ENCODE measurements at places on chromosomes 5 and 9.

- DNase-seq = no peak
Measured at GRCh38 chr5:103847060-103847459, 284.5 kb upstream of the NUDT12 start.

- DNase-seq = no peak
Measured at GRCh38 chr5:109721741-109722140, 32.0 kb downstream of the MAN2A1 start.

DNA sequence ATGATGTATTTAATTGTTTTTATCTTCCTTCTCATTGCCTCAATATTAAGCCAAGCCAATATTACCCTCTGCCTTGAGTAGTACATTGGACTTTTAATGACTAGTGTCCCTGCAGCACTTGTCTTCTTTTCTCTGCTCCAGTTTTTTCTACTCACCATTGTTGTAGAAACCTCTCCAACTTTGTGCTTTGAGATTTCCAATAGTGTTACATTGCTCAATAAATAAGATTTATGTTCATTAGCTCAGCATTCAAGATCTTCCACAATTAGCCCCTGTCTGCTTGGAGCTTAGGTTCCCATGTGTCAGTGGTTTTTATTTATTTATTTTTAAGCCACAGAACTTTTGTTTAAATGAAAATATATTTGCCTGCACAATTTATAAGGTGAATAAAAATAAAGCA is 145.3 kb downstream of the ADGRV1 start:
- no peak for DNase-seq

- DNase-seq = no peak
Measured at GRCh38 chr5:26802944-26803343, 235.4 kb downstream of the CDH9 start.

GRCh38 chr9:31236344-31236743 is 1148.1 kb upstream of the ACO1 start:
- DNase-seq = no peak

DNA sequence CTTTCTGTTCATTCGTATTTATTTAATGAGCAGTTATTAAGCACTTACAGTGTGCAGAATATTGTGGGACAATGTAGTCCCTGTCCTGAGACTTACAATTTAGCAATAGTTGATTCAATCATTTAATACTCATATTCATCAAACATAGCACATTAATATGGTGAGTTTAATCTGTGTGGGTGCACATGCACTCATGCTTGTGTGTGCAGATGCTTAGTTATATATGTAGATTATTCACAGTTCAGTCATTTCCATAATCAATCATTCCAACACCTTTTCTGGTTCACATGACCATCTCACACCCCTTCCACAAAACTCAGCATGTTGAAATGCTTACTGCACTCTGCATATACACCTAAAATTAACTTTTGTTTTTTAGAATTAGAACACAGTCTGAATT is 321.6 kb upstream of the RFX3 start:
- no peak for DNase-seq

DNA sequence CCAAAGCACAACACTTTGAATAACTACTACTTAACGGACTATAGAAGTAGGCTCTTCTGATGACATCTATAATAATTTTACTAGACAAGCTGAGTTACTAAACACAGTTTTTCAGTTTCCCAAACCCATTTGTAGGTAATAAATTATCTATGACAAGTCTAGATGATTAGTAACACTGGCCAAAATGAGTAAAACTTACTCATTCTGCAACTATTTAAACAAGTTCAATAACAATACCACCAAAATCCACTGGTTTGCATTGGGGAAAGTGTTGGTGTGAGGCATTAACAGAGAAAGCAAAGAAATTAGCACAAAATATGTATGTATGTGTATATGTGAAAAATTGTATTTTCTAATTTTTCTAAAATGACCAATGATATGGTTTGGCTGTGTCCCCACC is 119.3 kb downstream of the NR2F1-AS1 start:
- no peak for DNase-seq

- DNase-seq = no peak
Measured at GRCh38 chr5:131081374-131081773, 83.7 kb downstream of the HINT1 start.

DNA sequence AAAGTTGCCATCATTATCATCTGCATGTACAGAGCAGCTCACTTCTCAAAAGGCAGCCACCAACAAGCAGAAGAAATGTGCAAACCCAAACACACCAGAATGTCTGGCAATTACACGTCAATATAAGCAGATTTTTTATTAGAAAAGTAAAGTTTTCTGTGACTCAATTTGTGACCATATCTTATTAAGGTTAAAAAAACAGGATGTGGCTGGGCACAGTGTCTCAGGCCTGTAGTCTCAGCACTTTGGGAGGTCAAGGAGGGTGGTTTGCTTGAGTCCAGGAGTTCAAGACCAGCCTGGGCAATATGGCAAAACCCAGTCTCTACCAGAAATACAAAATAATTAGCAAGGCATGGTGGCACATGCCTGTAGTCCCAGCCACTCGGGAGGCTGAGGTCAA is 176.7 kb downstream of the FANCC start:
- no peak for DNase-seq

GRCh38 chr5:34517249-34517648 is 138.9 kb upstream of the RAI14 start:
- no peak for DNase-seq

- no peak for DNase-seq
Measured at GRCh38 chr5:148543727-148544126, 110.6 kb downstream of the HTR4 start.

DNA sequence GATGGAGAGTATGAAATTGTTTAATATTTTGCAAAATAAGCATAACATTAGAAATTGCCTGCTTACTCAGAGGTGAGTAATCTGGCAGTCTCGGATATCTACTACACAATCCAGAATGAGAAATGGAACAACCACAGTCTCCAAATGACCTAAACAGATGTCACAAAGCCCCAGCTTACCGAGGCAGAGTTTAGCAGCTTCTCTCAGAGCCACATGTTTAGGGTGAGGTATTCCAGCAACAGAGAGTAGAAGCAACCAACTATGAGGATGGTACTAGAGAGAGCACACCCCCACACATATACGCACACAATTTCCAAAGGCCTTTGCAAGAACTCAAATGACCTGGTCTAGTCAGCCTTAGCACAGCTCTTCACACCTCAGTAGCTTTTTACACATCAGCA is 122.7 kb upstream of the LPAR1 start:
- no peak for DNase-seq

DNA sequence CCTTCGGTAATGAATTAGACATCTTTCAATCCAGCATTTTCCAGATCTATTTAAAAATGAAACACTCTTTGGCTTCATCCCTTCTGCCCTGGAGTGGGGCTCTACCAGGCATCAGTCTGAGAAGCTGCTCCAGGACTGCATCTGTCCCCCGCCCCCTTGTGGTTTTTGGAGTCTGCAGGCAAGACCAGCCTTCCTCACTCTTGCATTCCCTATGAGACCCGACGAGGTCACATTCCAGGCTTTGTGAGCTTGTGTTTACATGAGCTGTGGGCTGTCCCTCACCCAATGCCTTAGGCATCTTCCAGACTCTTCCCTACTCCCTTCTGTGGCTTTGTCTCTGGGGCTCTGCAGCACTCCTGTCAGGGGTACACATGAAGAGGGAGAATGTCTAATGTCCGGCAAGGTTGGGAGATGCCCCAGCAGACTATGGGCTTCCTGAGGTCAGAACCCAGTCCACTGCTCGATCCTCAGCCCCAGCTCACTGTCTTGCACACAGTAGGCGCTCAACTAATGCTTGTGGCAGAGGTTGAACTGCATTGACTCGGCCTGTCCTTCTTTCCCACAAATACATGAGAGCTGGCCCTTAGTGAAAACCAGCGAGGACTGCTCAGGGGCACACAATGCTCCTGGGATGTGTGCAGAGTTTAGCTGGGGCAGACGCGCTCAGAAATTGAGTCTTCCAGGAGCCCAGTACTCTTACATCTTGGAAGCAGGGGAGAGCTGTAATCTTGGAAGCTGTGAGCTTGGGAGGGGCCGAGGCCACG is 11.7 kb upstream of the GADD45G start:
- no peak for DNase-seq

GRCh38 chr5:152995214-152995725 is 495.2 kb upstream of the GRIA1 start:
- DNase-seq = no peak

DNA sequence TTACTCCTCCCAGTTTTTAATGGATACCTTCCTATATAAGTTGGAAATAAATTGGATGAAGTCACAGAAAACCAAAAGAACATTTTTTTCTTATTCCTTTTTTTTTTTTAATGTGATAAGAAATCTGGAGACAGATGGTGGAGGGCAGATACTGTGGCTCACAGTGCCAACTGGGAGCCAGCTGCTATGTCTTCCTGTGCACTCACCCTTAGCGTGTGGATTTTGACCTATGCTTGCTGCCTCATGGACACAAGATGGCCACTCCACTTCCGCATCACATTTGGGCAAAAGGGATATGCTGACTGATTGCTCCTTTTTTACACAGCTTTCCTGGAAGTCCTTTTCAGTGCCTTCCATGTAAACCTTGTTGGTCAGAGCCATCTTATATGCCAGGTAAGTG is 342.6 kb downstream of the MAN2A1 start:
- DNase-seq = no peak

DNA sequence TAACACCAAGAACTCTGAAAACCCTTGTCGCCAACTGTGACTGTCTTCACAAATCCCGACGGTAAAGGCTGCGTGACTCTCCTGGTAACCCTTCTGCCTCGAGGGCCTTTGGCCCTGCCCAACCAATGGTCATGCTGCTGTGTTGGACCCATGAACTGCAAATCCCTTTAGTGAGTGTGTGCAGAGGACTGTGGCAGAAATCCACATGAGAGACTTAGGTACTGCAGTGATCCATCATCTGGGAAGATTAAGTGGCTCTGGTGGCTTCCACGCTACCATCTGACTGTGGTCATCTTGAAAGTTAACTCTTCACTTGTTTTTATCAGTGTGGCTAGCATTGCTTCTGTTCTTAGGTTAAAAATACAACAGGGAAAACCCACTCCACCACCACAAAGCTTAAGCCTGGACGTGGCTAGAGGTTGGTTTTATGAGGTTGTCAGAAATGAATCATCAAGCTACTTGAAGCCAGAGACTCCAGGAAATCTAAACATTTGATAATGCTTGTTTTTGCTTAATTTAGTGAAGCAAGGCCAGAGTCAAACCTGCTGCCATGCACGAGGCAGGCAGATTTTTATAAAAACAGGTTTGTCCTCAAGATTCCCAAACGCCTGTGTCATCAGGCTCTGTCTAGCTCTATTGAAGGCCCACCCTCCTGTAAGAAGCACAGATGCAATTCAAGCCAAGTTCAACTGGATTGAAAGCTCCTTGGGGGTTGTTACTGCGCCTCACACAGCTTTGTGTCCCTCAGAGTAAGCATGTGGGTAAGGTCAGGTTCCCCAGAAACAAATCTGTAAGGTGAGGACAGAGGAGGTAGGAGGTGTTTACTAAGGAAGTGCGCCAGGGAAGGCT is 52.7 kb upstream of the ERCC6L2 start:
- no peak for DNase-seq

- no peak for DNase-seq
Measured at GRCh38 chr9:87959916-87960581, 14.3 kb downstream of the CDK20 start.

DNA sequence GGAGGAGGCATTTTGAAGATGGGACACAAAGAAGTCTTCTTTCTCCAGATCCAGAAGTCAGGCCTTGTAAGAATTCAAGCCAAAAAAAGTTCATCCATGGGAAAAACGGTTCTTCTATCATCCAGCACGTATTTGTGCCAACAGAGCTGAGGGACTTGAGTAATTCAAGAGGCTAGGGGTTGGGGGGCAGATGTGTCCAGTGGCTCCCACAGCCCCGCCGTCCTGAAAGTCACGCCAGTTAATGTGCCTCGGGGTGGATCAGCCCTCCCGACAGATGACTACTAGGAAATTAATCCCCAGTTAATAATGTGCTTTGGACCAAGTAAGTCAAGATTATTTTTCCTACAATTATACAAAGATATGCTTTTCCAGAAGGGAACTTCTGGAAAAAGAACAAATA is 23.4 kb downstream of the NREP start:
- no peak for DNase-seq

GRCh38 chr5:158451203-158451992 is 592.5 kb upstream of the CLINT1 start:
- DNase-seq = no peak

DNA sequence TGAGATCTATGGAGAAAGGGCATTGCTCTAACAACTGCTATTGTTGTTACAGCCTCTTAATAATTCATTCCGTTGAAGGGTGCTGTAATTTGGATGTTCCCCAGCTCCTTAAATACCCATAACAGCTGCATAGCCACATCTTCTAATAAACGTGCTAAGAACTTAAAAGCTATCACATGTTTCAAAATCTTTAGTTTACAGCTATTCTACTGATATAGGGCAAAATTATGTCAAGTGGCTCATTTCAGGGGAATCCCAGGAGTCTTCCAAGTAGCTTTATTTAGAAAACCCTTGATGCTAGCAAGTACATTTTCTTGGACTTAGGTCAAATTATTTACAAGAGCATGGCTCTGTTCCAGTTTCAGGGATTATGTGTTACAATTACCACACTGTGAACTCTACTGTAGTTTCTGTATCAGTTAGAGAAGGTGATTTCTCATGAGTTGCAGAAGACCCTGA is 990.4 kb upstream of the ACO1 start:
- DNase-seq = no peak

DNA sequence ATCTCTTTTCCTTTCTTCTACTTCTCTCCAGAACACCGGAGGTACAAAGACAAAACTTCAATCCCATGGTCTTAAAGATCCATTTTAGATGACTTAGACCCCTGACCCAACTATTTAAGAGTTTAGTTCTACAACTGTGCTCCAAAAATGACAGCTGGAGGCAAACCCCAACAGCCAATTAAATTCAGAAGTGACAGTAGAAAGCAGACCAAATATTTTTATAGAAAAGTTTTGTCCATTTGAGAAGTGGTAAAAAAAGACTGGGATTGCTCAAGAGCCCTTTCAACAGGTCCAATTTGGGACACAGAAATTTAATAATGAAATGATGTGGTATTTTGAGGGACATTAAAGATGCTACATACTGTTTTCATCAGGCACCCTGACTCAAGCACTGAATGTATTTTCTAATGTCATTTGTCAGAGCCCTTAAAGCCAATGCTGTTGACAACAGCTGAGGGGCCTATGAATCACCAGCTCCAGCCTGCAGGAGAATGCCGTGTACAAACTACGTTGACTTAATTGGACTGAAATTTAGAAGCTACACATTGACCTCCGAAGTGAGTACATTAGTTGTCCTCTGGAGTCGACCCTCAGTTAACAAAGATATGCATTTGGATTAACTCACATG is 147.5 kb upstream of the PIK3R1 start:
- no peak for DNase-seq

DNA sequence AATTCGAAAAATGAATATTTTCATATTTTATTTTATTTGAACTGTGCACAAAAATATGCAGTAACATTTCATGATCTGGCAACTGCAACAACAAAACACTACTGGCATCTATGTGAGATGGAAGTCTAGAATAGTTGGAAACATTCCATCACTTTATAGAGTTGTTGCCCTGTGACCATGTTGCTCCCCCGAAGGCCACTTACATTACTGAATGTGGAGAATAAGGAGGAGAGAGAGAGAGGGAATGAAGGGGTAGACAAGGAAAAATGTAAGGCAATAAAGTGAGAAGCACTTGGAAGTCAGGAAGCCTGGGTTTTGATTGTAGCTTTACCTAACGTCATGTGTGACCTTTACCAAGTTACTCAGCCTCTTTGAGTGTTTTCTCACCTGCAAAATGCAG is 437.2 kb upstream of the EDIL3 start:
- DNase-seq = no peak
